ENCODE measurements at places on chromosomes 1 and 21.

DNA sequence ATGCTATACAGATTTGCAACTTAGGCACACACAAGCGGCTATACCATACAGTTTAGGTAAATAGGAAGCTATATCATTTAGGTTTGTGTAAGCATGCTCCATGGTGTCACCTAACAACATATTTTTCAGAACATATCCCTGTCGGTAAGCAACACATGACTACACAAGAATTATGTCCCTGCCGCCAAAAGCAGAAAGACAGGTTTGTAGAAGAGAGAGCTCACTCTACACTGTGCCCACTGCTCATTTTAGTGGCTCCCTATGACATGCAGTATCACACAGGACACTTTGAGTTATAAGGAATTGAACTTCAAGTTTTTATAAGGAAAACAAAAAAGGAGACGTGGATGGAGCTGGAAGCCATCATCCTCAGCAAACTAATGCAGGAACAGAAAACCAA lies 132.5 kb upstream of the KAZN start:
- no peak for DNase-seq

- DNase-seq, result no peak
These were observed 21.3 kb downstream of the DENND2C start for GRCh38 chr1:114648503-114648902.

DNA sequence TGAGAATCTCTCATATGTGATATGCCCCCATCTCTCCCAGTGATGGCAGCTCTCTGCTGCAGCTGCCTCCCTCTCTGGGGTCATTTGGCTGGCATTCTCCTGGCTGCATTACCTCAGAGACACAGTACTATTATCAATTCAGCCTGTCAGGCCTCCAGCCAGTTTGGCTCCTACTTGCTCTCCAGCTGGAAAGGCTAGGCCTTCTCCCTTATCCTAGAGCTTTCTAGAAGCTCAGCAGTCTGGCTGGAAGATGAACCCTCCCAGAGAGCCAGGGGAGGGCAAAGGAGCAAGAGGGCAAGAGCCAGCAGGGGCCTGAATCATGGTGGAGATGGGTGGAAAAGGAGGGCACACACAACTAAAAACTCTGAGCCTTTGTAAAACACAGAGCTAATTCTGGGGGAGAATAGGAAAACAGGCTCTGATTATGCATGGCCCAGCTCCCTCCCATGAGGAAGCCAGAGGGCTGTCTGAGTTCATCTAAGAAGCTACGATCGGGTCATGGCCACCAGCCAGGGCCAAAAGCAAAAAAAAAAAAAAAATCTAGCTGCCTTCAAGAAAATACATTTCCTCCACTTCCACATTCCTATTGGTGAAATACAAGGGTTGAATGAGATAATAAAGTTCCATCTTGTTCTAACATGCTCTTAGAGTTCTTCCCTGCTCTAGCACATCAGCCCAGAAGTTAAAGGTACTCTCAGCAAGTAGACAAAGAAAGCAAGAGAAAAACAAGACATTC lies 8.8 kb downstream of the LAMB3 start:
- DNase-seq, result no peak

DNA sequence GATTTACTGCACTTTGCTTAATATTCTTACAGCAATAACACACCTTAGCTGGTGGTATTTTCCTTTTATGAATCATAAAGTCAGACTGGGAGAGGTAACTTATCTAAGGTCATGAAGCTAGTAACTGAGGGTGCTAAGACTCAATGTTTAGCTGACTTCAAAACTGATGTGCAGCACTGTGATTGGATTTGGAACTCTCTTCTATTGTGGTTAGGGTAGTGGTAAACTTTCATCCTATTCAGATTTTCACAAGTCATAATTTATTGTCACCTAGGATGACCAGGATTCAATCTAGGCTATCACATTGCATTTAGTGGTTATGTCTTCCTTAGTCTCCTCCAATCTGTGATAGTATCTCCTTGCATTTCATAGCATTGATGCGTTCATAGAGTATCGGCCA lies 18.9 kb downstream of the EPB41 start:
- no peak for DNase-seq

DNA sequence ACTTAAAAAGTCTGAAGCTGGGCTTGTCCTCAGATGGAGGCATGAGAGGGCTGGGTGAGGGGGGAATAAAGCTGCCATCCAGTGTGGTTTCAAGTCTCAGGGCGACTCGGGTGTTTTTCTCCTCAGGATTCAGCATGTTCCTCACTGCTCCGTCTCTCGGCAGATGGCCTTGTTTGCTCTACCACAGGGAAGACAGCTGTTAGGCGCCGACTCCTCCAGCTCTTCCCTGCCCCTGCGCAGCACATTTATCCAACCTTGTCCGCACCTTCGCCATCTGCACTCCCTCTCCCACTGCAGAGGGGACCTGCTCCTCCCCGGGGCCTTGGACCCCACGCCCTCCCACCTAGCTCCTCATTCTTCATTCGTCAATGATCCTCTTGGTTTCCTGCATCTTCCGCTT lies 16.6 kb upstream of the S100A11 start:
- DNase-seq, result no peak

GRCh38 chr1:232166942-232167341 lies 463.0 kb downstream of the SIPA1L2 start:
- no peak for DNase-seq

DNA sequence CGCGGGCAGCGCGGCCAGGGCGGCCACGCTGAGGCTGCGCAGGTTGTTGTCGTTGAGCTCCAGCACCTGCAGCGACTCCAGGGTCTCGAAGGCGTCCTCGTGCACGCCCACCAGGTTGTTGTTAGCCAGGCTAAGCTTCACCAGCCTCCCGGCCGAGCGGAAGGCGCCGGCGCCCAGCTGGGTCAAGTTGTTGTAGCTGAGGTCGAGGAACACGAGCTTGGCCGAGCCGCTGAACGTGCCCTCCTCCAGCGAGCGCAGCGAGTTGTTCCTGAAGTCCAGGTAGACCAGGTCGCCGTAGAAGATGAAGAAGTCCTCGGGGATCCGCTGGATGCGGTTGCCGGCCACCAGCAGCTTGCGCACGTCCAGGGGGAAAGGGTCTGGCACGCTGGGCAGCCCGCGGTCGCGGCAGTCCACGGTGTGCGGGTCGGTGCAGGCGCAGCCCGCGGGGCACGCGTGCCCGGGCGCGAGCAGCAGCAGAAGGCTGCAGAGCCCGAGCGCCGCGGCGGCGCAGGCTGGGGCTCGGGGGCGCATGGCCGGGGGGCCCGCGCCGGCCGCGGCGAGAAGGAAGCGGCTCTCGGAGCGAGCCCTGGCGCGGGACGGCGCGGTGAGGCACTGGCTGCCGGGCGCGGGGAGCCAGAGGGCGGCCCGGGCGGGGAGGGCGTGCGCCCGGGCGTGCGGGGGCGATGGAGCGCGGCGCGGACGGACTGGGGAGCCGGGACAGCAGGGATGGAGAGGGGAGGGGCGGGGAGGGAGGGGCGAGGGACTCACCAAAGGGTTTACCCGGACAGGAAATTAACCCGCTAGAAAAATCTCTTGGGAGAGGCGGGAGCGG lies 524 bp downstream of the LRRC38 start:
- DNase-seq, result no peak

- DNase-seq, result no peak
These were observed 97.8 kb downstream of the KCNT2 start for GRCh38 chr1:196510451-196510850.

DNA sequence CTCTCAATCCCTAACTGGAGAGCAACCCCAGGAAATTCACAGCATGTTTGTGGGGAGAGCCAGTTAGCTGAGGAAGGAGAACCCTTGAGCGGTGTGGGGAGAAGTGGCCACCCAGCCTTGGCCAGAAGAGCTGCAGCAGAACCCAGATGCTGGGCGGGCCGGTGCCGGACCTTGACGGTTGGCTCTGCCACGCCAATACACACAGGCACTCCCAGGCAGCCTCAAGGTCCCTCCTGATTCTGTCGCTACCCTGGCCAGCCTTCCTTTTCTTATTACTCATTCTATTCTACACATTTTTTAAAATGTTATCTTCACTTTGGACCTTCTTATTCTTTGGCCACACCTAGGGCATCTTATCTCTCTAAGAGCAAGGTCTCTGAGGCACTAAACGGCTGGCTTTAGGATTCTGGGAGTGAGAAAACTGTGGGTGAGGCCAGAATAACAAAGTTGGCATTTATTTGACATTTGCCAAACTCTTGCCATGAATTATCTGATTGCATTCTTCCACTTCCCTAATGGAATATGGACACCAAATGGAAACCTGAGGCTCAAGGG lies 50.4 kb upstream of the GPR37L1 start:
- DNase-seq, result no peak

DNA sequence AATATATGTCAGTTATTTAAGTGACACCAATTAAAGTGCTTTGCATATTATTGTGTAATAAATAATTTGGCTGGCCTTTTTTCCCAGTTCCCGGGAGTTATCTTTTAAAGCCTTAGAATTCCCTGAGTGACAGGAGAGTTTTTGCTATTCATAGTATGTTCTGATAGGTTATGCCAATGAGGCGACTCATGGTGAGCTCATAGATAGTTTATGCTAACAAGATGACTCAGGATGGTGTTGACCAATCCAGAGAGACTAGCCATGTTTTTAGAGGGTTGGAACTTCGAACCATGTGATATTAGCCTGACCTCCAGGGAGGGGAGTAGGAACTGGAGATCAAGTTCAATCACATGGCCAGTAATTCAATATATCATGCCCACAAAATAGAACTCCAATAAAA lies 310.8 kb downstream of the USP25 start:
- DNase-seq, result no peak

- DNase-seq, result no peak
These were observed 95.5 kb downstream of the ST6GALNAC3 start for GRCh38 chr1:76170084-76170483.

DNA sequence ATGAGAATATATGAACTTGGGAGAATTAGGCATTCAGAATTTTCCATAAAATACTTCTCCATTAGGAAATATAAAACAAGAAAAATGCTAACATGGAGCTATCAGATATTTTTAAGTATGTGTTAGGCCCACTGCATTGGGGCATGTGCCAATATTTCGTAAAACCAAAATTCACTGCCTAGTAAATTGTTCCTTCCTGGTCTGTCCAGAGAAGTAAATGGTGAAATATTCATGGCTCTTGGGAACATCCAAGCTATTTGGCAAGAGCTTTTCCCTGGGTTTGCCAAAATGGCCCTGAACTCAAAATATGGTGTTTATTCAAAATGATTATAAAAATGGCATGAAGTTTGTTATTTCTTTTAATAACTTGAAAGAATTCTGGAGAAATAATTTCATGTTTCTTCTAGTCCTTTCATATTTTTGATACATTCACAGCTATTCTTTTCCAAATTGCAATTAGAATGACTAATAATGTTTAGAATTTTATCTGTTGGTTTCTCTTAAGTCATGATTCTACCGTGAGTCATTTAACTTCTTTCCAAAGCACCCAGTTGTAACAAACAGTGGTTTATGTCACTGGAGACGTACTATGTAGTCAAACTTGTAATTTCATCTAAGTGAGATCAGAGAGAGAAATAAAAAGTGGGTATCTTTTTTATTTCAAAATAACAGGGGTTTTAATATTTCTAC lies 25.7 kb upstream of the SLC19A2 start:
- no peak for DNase-seq

DNA sequence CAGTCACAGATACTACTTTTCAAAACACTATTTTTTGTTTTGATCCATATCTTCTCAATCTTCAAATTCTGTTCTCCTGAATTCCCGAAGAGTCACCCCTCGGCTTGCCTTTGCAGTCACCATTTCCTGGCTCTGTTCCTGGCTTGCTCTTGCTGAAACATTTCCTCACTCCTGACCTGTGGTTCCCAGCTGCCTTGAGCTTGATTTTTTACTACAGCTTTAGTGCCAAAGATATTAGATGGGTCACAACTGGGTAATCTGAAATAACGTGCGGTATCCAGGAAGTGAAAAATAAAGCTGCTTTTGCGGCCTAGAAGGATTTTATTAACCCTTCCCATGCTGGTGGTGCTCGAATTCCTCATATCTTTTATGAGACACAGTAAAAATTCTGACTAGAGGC lies 318.8 kb downstream of the PCP4 start:
- DNase-seq, result no peak

DNA sequence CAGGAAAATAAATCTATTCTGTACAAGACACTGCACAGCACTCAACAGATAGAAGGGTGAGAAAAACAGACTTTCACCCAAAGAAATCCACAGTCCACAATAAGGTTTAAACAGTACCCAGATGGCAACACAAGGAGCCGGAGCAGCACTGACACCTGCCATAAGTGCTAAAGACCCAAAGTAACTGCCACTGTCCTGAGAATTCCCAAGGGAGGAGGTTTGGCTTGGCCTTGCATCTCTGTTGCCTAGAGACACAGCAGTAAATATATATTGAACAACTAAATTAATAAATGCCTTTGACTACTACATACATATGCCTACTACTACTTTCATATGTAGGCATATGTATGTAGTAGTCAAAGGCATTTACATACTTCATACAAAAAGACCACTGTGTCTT lies 68.0 kb downstream of the VAV3 start:
- no peak for DNase-seq

DNA sequence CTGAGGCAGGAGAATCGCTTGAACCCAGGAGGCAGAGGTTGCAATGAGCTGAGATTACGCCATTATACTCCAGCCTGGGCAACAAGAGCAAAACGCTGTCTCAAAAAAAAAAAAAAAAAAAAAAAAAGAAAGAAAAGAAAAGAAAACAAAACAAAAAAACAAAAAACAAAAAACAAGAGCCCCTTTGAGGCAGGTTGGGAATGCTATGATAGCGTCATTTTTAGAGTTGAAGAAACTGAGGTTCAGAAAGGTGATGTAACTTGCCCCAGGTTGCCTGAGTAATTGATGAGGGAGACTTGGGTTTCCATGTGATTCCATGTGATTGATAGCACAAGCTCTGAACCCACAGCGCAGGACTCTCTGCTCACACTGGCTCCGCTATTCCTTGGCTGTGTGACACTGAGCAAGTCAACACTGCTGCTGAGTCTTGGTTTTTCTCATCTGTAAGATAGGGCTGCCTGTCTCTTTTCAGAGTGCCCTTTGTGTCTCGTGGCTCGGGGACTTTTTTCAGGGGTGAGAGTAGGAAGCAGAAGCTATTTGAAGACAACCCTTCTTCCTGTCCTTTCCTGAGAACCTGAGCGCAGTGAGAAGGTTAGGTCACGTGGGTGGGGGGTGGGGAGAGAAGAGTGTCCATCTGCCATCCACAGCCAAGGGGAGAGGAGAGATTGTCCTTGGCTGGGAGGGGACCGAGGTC lies 2.5 kb downstream of the CNR2 start:
- DNase-seq, result no peak

DNA sequence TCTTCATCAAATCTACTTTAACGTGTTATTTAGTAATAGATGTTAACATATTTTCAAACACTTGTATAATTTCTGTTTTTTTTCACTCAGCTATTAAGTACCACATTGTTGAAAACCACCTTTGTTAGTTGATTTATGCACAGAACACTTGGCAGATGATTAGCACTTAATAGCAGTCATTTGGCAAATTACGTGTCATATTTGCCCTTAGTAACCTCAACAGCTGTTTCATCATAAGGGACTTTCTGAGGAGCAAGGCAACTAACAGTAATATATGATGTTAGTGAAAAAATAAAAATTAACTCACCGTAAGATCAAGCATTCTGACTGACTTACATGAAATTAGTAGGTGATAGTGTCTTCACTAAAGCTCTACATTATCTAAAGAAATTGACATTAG lies 186.4 kb downstream of the HMCN1 start:
- no peak for DNase-seq

Data from neuronal stem cell (in vitro differentiated cells).